ENCODE measurements at places on chromosomes 12 and 14. TPM values are rescaled to one million over a fixed set of nuclear protein-coding genes. Genes with fewer than 3 reads are reported as not detected.

DNA sequence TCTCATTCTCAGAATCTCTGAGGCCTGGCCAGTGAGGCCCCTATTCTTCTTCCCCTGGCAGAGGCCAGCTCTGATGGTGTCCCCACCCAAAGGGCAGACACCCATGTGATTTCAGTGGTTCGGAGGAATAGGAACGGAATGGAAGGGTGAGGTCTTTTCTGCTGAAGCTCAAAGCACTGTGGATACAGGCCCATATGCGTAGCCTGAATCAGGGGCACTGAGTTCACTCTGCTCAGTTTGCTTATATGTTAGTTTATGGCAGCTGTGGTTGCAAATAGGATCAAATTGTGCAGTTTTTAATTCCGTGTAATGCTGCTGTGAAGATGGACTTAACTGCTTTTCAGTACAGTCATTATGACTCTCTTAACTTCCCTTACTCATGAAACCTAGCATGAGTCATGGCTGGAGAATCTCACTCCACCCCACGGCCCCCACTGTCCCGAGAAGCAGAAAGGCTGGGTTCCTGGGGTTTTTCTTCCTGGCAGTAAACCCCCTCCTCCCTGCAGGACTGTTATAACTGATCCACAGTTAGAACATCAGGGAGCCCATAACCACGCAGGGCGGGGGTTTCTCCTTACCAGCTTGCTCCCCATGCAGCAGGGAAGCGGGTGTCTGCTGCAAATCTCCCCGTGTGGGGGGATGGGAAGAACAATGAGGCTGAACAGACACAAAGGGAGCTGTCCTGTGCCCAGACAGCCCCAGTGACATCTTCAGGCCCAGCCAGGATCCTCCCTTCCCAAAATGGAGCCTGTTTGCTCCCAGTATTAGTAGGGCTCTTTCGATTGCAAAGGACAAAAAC is 122.7 kb downstream of the SLC38A6 start:
- peak; percentile 32 for DNase-seq

GRCh38 chr12:132075714-132076553 is 68.2 kb downstream of the DDX51 start:
- no peak for DNase-seq

- no peak for DNase-seq
Measured at GRCh38 chr12:79553863-79554574, 136.7 kb downstream of the PAWR start.

DNA sequence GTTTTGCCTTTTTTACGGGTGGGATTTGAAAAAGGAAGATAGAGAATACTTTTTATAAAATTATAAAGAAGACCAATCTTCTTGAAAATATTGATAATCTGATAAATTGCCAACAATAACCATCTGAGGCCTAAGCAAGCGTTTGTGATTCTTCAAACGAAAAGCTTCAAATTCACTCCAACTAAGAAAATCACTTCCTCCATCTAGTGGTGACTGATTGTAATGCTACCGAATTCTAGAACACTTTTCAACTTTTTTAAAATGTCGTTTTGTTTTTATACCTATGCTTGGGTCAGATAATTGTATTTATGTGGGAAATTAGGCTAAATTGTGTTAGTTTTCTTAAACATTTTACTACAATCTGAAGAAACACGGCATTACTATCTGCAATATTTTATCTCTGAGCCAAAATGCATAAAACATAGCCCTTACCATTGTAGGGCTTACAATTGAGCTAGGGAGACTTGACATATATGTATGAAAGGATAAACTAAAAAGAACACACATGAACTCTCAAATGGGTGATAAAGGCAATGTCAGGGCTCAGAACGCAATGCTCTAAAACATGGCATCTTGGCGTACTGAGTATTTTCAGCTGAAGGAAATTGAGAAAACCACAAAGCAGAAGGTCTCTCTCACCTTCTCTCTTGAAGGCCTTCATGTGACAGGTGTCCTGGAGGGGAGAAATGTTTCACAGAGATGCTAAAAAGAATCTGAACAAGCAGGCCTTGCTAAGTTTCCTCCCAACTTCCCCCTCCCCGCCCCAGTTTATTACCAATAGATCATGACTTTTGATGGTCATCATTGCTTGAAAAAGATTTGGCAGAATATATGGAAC is 36.8 kb upstream of the G2E3 start:
- DNase-seq, result peak; percentile 24

GRCh38 chr12:113390064-113391043 is 13.3 kb downstream of the SDS start:
- DNase-seq, result no peak

GRCh38 chr12:27185234-27186021 is 58.7 kb upstream of the STK38L start:
- DNase-seq, result no peak

GRCh38 chr14:78243187-78243586 is 73.0 kb downstream of the NRXN3 start:
- DNase-seq, result no peak

DNA sequence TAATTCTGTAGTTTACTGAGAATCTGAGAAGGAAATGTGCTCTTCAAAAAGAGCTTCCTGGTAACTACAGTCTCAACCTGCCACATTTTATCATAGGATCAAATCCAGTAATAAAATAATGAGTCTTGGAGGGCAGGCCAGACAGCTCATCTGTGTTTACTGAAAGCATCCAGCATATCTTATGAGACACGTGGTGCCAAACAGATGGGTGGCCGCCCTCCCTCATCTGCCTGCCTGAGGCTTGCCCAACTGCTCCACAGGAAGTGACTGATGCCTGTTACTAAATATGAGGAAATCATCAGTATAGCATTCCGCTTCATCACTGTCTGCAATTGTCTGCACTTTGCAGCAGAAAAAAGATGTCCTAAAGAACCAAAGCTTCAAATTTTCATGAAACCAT is 13.5 kb downstream of the DHRS7 start:
- no peak for DNase-seq

- peak; percentile 31 for DNase-seq
Measured at GRCh38 chr12:119229837-119230236, 51.1 kb downstream of the HSPB8 start.

- no peak for DNase-seq
Measured at GRCh38 chr14:62443796-62444195, 601.5 kb downstream of the KCNH5 start.

- no peak for DNase-seq
Measured at GRCh38 chr14:94029671-94030203, 3.6 kb downstream of the OTUB2 start.

- no peak for DNase-seq
Measured at GRCh38 chr12:94245631-94246383, 97.4 kb downstream of the PLXNC1 start.

Gene ASPG
- total RNA-seq, result 0.41 TPM

Gene NTS
- 6.5 TPM for total RNA-seq

Gene PRH1
- total RNA-seq, result 42.0 TPM

Gene OLR1
- 4.1 TPM for total RNA-seq

Gene AQP6
- total RNA-seq, result not detected

Gene PMEL
- total RNA-seq, result not detected

Gene CRIP1
- total RNA-seq, result not detected

Gene ARID2
- 35.9 TPM for total RNA-seq

Gene MYL2
- not detected for total RNA-seq

Gene NOVA1
- 34.6 TPM for total RNA-seq

Gene ADCY6
- total RNA-seq, result 25.7 TPM

Gene CLEC6A
- not detected for total RNA-seq
